NCI-H2171 treated with DMSO at 0.1 percent for 48 hours (cell line): ENCODE measurements at places on chromosomes 16 and 17.

DNA sequence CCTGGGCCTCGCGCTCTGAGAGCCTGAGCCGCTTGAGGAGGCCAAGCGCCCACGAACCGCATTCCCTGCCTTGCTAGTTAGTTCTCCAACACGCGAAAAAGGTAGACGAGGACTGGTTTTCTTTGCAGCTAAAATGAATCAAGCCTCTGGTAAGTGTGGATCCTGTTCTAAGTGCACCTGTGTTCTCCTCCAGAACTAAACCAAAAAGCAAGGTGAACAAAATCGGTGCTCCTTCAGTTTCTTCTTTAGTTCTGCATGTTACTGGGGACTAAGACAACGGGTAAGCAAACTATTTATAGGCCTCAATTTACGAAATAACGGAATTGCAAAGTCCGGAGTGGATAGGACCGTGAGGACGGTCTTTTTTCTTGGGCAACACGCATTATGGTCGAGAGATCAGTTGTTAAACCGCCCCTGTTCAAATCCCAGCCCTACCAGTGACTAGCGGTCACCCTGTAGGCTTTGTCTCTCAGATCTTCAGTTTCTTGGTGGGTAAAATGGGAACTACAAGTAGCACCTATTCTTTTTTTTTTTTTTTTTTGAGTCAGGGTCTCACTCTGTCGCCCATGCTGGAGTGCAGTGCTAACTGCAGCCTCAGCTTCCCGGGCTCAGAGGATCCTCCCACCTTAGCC is 993 bp upstream of the ANKRD11 start:
- DNase-seq = peak; percentile 34

DNA sequence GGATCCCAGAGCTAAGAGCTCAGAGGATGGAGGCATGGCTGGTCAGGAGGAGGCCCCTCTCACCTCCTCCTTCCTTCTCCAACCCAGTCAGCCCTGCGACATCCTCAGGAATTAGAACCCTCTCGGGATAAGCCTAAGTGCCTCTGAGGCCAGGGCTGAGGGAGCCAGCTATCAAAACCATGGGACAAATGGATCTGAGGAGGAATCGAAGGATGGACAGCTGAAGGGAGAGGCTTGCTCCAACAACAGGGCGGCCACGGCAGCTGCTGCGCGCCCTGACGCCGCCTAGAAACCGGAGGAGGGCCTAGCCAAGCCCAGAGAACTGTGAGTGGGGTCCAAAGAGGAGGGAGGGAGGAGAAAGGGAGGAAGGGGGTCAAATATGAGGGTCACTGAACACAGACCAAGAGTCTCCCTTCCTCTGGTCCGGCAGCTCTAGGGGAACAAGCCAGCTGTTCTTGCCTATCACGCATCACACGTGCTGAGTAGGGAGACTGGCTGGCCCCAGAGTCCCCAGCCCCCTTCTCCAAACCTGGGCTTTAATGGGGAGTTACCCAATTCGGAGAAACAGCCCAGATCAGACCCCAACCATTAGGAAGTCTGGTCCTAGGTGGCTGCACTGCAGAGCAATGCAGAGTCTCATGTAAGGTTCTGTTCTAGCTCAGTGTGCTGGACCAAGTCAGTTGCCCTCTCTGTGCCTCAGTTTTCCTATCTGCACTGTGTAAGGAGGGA is 5.9 kb upstream of the HOXB13 start:
- DNase-seq = no peak

DNA sequence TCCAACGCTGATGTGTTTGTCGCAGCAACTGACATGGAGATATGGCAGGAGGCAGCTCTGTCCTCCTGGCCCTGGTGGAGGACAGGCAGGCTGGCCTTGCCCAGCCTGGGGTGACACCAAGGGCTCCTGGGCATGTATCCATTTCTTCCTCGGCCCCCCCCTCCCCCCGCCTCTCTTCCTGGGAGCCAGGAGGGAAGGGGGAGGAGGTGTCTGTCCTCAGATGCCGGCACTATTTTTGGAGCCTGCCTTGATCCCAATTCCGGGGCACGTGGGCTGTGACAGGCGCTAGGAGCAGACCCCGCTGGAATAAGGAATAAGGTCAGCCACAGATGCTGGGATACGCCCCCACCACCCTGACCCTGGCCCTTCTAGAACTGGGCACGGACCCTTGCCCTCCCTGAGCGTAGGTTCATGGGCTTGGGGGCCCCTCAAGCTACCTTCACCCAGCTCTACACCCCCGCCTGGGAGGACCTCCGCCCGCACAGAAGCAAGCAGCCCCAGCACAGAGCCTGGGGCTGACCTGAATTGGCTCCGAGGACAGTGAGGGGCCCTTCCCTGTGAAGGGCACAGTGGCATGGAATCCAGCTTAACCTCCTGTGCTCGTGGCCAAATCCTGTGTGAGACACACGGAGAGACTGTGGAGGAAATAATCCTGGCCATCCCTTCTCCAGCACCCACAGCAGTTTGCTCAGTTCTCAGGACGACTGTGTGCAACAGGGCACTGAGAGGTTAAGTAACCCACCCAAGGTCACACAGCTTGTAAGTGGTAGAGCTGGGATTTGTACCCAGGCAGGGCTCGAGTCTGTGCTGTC is 24.1 kb downstream of the SEC14L5 start:
- DNase-seq = no peak

DNA sequence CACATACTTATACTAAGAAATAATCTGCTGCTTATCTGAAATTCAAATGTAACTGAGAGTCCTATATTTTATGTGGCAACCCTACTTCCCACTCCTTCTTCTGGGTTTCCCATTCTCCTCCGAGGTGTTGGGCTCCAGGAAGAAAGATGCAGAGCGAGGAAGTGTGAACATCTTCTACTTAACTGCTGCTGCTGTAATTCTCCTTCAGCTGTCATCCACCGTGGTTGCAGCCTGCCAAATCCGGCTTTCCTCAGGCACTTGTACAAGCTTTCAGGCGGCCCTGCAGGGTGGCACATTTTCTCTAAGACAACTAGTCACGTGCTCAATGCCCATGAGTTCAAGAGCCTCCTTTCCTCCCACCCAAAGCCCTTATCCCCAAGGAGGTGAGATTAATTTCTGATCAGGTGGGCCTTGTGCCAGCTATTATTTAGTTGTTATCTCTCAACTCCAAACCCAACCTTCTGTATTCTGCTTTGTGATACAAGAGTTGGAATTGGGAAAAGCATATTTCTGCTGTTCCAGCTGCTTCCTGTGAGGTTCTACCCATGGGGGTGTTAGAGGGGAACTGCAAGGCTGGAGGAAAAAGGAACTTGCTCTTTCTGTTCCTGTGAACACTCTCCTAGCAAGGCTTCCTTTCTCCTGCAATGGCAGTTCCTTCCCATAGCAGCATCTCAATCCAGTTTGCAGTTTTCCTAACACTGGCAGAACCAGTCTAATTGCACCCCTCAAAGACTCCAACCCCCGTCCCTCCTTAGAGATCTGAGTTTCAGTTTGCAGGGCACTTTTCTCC is 67.6 kb upstream of the RBBP6 start:
- no peak for DNase-seq

DNA sequence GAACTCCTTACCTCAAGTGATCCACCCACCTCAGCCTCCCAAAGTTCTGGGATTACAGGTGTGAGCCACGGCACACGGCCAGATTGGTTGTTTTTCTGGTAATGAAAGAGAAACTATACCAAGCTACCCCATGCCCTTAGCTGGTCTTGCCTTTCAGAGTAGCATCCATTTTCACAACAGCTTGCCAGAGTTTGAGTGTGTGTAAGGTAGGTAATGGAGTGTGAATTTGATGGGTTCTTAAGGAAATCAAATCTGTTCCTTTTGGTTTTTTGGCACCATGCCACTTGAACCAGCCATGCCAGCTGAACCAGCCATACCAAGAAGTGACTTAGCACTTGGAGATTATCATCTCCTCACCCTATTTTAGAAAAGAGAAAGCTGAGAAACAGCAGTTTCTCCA is 5.1 kb downstream of the CALCOCO2 start:
- DNase-seq = peak; percentile 94

- no peak for DNase-seq
Observed at GRCh38 chr16:86101897-86102157, 202.9 kb downstream of the IRF8 start.

- DNase-seq = peak; percentile 85
Observed at GRCh38 chr16:85641776-85642176, 28.7 kb downstream of the GSE1 start.

- DNase-seq = peak; percentile 98
Observed at GRCh38 chr17:19706791-19707727, 9.3 kb downstream of the SLC47A2 start.

- no peak for DNase-seq
Observed at GRCh38 chr16:28473714-28474265, 1.7 kb upstream of the NPIPB7 start.

DNA sequence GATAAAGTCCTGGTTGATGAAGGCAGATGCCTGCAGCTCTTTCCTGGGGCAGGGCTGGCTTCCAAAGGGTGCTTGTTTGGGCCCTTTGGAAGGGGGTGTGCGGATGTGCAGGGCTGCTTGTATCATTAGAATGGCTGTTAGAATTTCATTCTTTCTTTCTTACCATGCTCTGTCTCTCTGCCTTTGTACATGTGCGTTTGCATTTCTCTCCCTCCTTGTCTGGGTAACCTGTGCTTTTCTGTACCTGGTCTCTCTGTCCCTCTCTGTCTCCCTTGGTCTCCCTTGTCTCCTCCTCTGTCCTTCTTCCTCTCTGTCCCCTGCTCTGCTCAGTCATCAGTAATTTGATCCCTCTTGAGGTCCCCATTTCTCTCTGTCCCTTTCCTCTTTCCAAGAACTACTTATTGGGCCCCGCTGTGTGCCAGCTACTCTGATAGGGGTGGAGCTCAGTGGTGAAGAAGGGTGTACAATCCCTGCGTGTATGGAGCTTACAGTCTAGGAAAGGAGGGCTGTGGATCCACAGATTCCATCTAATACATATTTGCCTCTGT is 69.3 kb downstream of the PLCG2 start:
- DNase-seq = no peak

- DNase-seq = no peak
Observed at GRCh38 chr16:3095869-3096268, 3.2 kb downstream of the ZSCAN10 start.

GRCh38 chr17:36496018-36496789 is 9.7 kb downstream of the ZNHIT3 start:
- no peak for DNase-seq

- DNase-seq = no peak
Observed at GRCh38 chr16:89863741-89864526, 9.5 kb upstream of the TCF25 start.

- DNase-seq = no peak
Observed at GRCh38 chr17:82291582-82292250, 18.2 kb upstream of the CSNK1D start.

DNA sequence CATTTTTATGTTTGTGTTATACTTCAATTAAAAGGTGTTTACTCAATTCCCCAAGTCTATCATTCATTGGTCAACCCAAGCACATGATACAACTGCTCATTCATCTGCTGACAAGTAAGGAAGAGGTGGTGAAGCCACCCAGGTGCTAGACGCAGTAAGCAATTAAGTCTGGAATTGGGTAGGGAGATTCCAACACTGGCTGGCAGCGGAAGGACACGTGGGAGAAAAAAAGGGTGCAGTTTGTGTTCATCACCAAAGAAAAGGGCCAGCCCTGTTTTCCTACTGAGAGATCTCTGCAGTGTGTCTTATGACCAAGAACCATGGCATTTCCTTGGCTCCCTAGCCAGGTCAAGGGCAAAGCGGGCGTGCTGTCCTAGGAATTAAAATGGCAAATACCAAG is 11.8 kb upstream of the ZNF23 start:
- no peak for DNase-seq

DNA sequence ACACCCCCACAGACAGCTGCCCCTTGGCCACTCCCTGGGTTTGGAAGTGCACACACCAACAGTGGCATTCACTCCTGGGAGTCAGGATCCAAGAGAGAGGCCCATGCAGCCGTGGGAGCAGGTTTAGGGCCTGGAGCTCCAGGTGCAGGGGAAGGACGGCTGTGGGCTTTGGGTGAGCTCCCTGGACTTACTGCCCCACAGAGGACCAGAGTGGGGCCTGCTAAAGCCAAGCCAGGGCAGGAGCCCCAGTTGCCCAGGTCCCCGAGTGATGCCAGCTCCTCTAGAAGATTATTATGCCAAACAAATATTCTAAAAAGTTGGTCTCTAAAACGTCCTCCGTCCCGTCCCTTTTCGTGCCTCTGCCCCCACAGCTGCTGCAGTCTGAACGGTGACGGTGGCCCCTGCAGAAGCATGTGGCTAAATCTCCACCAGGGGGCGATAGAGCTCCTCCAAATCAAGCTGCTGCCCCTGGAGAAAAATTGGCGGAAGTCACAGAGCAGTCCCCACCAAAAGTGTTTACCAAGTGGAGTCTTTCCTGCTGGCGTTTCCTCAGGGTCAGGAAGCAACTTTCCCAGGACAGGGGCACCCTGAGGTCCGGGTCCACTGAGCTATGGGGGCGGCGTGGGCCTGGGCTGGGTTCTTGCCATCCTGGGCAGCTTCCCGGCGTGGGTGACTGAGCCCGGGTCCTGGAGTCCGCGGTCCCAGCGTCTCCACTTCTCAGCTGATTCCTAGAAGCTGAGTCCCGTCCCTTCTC is 4.2 kb downstream of the ARMC7 start:
- peak; percentile 85 for DNase-seq

- no peak for DNase-seq
Observed at GRCh38 chr16:66948134-66948836, 12.8 kb upstream of the CES3 start.

DNA sequence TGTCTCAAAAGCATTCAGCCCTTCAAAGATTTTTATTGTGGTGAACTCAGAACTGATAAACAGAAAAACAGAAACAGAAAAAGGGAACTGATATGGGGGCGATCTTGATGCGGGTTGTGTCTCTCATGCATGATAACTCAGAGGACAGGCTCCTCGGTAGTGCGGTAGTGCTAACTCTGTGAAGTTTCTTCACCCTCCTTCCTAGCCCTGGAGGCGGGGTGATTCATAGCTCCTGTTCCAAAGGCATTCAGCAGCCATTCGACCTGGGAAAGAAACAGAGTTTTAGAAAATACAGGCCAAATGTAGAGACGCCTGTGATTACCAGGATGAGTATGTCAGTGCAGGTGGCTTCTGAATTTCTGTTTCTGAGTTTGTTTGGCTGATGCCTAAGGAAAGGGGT is 5.5 kb upstream of the MAF start:
- DNase-seq = no peak
